Naive thymus-derived CD8-positive, alpha-beta T cell (primary cell): ENCODE measurements at places on chromosomes 13 and 19. TPM values are rescaled to one million over a fixed set of nuclear protein-coding genes. Genes with fewer than 3 reads are reported as not detected.

DNA sequence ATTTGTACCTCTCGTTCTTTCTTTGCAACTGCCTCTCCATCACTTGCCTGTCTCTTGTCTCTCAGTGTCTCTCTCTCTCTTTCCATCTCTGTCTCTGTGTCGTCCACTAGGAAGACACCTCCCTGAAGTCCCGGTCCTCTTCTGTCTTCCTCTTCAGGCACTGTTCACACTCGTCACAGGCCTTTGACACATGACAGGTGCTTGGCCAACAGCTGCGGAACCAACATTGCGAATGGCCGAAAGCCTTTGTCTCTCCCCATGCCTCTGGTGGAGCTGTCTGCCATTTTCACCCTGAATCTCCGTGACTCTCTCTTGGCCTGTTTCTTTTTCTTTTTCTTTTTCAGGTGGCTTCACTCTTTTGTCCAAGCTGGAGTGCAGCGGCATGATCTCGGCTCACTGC is 2.8 kb downstream of the HIPK4 start:
- no peaks in the 10 kb centered on the region for H3K4me1 ChIP-seq
- no peaks in the 10 kb centered on the region for H3K27me3 ChIP-seq
- H3K36me3 ChIP-seq = no peaks in the 10 kb centered on the region
- no peak overlapping the region for H3K4me3 ChIP-seq

The SIGLEC12 gene
- not detected for total RNA-seq

The ICAM4 gene
- 0.57 TPM for total RNA-seq

GRCh38 chr13:48411841-48412531 is 927 bp downstream of the LPAR6 start:
- H3K27ac ChIP-seq = peak overlapping the region; percentile 92
- no peak for DNase-seq
- H3K4me3 ChIP-seq = peak overlapping the region; percentile 96

The FGF22 gene
- 2.4 TPM for total RNA-seq

DNA sequence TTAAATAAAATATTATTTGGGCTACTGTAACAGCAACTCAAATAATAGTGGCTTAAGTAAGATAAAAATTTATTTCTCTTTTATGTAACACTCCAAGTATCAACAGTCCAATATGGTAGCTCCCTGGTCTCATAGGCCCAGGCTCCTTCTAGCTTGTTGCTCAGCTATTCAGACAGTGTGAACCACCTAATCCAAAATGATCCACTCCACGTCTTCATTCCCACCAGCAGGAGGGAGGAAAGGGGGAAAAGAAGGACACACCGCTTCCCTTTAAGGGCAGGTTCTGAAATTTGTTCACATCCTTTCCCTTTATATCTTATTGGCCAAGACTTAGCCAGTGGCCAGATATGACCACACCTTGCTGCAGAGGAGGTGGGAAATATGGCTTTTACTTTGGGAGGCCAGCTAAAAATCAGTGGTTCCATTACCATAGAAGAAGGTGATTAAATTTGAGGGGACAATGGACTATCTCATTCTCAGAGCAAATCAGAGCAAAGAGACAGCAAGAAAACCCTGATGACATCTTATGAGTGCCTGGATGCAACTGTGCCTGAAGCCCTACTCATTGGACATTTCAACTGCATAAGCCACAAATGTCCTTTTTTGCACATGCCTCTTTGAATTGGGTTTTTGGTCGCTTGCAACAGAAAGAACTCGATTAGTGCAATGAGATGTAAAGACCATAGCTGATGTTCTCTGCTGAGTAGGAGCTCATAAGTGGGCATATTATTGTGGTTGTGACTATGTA is 7.0 kb upstream of the EPOR start:
- peaks cover 6% of the 10 kb centered on the region for H3K4me1 ChIP-seq
- no peak for DNase-seq
- H3K36me3 ChIP-seq = no peaks in the 10 kb centered on the region
- H3K27me3 ChIP-seq = no peaks in the 10 kb centered on the region
- H3K27ac ChIP-seq = no peak overlapping the region
- H3K4me3 ChIP-seq = no peak overlapping the region

DNA sequence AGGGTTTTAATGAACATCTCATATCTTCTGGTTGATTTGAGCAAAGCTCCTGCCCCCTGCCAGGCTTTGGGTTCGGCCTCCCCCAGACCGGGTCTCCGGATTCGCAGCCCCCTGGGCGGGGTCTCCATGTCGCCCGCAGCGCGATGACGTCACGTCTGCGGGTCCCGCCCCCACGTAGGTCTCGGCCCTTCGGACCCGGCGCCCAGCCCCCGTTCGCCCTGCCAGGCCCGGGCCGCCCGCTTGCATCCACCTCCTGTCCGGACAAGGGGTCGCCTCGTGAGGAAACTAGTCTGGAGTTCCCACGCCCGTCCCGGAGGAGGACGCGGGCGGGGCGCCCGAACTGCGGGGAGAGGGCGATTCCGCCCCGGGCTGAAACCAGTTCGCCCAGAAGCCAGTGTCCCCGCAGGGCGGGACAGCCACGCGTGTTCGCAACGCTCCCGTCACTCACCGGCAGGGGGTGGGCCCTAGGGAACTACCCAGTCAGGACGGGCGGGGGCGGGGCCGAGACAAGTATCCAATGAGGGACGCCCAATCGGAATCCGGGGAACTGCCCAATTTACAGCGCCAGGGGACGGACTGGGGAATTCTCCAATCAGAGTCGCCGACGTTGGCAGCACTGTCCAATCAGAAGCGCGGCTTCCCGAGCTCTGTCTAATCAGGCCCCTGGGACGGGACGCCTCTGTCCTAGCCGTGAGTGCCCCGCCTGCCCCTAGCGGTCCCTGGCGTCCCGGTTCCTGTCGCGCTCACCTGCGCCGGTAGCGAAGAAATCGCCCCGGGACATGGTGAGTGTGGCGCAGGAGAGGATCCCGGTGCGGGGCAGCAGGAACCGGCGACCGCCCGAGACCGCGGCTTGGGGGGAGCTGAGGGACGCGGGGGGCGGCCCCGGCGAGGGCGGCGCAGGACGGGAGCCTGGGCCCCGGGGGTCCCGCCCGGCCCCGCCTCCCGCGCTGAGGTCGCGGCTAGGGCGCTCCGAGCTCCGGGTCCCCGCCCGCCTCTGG is at the start of gene ZNF555:
Gene ZNF555 (plus strand): TSS at position 682 of the 998 bp plus-strand sequence. CDS start 98 bp downstream, at position 780.
- H3K4me1 ChIP-seq = peaks cover 22% of the 10 kb centered on the region
- H3K27ac ChIP-seq = peak within 1 kb of the TSS; percentile 90
- H3K36me3 ChIP-seq = peaks cover 12% of the 10 kb centered on the region
- DNase-seq = peak; percentile 93
- no peaks in the 10 kb centered on the region for H3K27me3 ChIP-seq
- peak within 1 kb of the TSS; percentile 88 for H3K4me3 ChIP-seq

The LSR gene
- 57.4 TPM for total RNA-seq

DNA sequence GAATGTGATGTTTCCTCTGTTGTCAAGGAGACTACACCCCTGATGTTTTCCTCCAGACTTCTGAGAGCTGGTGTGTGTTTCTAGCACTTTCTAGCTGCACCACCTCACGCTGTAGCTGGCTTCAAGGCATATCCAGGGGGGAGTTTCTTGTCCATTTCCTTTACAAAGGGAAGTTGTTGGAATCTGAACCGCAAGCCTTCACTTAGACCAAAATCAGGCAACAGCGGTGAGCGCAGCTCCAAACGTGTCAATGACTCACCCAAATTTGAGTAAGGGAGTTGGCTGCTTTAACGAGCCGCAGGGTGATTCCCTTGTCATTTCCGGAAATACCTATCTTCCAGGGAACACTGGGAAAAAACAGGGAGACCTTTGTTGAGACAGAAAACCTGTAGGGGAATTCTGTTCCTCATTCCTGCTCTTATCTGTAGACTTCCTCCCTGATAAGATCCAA is 2.5 kb downstream of the LDLR start:
- peak overlapping the region; percentile 96 for H3K27ac ChIP-seq
- peaks cover 12% of the 10 kb centered on the region for H3K4me1 ChIP-seq
- H3K4me3 ChIP-seq = peak overlapping the region; percentile 88

The ZNF878 gene
- total RNA-seq = 0.21 TPM

DNA sequence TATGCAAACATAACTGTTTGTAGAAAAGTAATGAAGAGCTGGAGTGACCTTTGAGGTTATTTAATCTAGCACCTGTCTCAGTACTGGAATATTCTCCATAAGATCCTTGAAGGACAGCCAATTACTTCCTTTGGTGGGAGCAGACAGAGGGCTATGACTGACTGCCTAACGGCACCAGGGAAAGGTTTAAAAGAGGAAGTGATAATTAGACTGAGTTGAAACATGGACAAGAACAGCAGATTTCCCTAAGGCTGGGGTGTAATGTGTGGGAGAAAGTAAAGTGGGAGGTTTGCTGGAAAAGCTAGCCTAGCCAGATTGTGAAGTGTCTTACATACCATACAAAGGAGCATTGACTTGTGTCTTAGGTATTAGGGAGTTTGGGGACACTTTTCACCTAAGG is 191.3 kb upstream of the PCDH9 start:
- no peak for DNase-seq
- no peaks in the 10 kb centered on the region for H3K36me3 ChIP-seq
- no peaks in the 10 kb centered on the region for H3K4me1 ChIP-seq
- H3K27me3 ChIP-seq = no peaks in the 10 kb centered on the region
- H3K4me3 ChIP-seq = no peak overlapping the region
